ENCODE measurements at places on chromosomes 4 and X.

DNA sequence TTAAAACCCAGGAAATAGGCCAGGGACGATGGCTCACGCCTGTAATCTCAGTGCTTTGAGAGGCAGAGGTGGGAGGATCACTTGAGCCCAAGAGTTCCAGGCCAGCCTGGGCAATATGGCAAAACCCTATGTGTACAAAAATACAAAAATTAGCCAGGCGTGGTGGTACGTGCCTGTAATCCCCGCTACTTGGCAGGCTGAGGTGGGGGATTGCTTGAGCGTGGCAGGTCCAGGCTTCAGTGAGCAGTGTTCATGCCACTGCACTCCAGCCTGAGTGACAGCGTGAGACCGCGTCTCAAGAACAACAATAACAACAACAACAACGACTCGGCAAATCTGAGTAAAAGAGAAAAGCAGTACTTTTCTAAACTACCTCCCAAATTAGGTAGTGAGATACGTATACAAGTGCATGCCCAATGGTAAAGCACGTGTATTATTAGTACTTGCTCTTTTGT, 13.0 kb upstream of the NDUFC1 start:
- no peak for DNase-seq

- DNase-seq, result no peak
Measured at GRCh38 chrX:55815546-55815945, 98.0 kb downstream of the RRAGB start.

- no peak for DNase-seq
Measured at GRCh38 chrX:77776659-77777058, 9.4 kb downstream of the ATRX start.

DNA sequence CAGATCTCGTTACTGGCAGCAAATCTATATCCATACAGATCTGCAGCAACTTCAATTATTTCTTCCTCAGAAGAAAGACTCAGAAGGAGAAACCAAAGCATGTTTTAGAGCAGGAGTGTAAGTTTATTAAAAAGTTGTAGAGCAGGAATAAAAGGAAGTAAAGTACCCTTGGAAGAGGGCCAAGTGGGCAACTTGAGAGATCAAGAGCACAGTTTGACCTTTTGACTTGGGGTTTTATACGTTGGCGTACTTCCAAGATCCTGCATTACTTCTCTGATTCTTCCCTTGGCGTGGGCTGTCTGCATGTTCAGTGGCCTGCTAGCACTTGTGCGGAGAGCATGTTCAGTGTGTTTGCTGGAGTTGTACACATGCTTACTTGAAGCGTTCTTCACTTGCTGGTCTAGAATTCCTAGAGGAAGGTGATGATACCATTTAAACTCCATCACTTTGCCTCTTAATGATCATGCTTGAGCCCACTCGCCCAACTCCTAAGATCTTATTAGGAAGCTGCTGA, 1114.7 kb upstream of the PABPC4L start:
- DNase-seq, result no peak

- DNase-seq, result peak; percentile 36
Measured at GRCh38 chr4:80138551-80139538, 58.5 kb upstream of the PRDM8 start.

GRCh38 chr4:140971077-140971792, 162.0 kb downstream of the RNF150 start:
- DNase-seq, result no peak

DNA sequence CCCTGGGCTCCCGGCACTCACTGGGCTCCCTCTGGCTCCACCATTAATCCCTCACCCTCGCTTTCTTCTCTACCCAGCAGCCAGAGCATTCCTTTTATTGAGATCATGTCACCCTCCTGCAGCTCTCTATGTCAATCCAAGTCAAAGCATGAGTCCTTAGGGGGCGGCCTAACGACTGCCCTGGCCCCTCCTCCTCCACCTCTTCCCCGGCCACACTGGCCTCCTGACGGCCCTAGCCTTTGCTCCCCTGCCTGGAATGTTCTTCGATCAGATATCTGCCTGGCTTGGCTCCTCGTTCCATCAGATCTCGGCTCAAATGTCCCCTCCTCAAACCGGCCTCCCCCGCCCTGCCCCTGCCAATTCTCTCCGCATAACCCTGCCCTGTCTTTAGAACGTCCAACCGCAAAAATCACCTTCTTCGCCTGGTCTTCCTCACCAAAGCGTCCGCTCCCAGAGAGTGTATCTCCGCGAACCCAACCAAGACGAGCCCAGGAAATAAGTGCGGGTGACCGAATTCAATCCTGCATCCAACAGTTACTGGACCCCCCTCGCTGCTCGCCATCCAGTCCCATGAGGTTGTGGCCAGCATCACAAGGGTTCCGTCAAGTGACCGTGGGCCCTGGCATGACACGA, 722 bp upstream of the PNCK start:
- no peak for DNase-seq

- DNase-seq, result no peak
Measured at GRCh38 chr4:105599482-105599881, 47.1 kb downstream of the ARHGEF38 start.

DNA sequence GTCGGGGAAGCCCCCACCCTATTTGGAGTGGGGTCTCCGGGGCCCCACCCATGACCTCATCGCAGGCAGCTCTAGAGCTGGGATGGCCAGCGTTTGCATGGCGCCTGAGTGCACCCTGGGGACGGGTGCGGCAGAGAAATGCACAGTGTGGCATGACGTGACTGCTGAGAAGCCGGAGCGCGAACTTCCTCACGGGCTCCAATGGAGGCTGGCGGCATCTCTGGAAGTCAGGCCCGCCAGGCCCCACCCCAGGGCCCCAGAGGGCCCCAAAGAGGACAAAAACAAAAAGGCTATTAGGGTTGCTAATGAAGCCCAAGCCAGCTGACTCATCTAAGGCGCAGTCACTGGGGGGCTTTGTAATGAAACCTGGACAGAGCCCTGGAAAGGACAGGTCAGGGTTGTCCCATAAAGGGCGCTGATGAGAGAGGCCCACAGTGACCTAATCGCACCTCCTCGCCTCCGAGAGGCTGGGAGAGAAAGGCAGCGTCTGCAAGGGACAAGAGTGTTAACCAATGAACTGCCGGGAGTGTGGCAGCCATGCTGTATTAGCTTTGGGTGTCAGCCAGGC, 86.0 kb upstream of the C1QTNF7 start:
- DNase-seq, result no peak

GRCh38 chr4:10659251-10659650, 25.3 kb downstream of the CLNK start:
- DNase-seq, result no peak

GRCh38 chrX:112941209-112941837, 100.7 kb upstream of the AMOT start:
- no peak for DNase-seq

DNA sequence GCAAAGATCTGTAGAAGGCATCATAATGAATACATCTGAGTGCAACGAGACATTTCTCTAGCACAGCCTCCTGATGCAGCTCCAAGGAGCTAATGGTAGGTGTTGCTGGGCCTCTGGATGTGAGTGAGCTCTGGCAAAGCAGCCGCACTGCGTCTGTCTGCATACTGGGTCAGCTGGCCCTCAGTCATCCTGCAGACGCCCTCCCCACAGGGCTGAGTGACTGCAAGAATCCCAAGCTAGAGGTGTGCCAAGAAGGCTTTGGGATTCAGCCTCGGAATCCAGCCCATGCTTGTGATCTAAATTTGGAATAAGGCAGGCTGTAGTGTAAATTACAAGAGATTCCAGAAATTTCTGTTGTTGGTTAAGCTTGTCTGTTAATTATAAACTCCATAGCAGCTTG, 18.5 kb downstream of the HERC3 start:
- DNase-seq, result no peak

DNA sequence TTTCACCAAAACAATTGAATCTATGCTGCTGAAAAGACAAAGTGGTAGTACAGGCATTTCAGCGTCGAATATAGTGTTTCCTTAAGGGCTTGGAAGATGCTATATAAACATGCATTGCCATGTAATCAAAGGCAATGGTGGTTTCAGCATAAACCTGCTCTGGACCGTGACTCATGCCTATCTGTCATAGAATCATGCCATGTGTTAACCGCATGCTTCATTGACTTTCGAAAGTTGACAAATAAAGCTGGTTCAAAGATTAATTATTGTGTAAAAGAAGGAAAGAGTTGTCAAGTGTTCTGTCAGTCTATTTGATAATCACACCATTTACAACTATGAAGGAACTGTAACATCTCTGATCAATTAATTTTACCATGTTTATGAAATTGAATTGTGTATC, 83.2 kb downstream of the FUNDC1 start:
- DNase-seq, result no peak

DNA sequence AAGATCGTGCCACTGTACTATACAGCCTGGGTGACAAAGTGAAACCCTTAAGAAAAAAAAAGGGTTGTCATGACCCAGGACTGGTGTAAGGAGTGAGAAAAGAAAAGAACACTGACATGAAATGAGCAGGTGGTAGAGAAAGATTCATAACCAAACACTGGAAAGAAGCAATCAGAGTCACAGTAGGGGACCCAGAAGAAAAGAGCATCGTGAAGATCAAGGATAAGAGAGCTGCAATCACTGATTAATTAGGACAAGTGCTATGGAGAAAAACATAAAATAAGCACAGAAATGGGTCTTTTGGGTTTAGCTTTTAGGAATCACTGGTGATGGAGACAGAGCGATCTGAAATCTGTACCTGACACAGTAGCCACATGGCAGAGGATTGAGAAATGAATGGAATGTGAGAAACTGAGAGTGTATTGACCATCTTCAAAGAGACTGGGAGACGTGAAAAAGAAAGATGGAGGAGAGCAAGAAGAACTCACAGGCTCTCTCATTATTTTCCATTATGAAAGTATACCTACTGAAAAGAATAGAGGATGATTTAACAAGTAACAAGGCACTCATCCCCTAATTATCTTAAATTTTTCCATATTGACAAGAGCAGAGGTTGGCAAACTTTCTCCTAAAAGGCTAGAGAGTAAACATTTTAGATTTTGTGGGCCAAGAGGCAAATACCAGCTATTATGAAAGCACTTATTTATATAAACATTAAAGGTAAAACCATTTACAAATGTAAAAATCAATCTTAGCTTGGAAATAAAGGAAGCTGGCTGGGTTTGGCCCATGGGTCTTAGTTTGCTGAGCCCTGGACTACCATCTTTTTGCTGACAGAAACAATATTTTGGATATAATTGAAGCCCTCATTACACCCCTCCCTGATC, 7.3 kb downstream of the TMEM154 start:
- no peak for DNase-seq

DNA sequence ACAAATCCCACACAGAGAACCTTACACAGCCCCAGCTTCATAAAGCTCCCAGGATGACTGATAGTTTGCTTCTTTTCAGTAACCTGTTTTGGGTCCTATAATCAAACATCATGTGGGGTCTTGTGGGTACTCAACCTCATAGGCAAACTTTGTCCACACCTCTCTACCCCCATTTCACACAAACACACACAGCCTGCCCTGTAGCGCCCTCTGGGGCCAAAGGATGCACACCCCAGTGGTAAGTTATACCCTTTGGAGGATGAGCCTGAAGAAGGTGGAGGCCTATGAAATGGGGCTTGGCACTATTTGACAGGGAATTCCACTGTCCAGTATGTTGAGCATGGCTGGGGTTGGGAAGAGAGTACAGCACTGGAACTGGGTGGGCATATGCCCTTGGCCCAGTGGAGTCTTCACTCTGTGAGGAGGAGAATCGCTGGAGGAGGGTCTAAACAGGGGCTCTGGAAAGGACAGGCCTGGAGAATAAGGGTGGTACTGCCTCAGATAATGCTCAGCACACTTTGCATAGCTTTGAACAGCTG, 30.5 kb upstream of the COL25A1 start:
- DNase-seq, result peak; percentile 3

DNA sequence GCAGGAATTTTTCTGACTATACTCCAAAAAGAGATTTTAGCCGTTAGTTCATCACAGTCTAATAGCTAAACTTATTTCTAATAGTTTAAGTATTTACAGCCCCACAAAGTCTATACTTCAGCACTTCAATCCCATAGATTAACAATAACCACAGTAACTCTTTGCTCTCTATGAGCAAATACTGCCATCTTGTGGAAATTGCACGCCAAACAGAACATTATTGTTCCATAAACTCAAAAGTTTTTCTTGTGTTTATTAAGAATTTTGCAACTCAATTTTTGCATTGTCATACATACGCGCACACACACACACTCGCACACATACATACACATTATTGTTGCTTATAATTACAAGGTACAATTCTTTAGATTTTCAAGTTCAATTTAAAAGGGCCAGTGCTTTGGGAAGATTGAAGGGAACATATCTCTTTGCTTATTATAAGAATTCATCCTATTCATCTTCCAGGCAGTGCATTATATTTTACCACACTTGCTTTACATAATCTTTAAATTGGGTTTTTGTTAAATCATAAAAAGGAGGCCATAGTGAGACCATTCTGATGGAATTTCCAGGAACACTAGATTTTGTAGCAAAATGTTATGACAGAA, 63.8 kb upstream of the ATOH1 start:
- DNase-seq, result no peak

GRCh38 chrX:153965406-153965805, 6.2 kb downstream of the HCFC1 start:
- DNase-seq, result no peak

DNA sequence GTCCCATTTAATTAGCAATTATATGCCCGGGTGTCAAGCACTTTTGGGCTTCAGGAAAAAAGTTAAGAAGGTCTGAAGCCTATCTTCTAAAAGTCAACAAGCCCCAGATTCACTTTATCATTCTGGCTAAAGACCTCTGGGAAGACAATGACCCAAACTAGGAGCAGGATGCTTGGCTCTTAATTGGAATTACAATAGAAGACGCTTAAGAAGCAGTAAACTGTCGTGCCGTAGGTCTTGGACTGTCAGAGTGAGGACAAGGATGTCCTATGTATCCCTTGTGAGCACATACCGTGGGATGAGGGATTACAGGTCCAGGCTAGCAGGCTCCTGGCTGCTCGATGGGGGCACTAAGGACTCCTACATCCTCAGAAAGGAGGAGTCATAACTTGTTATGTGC, 3.2 kb upstream of the ARHGAP36 start:
- no peak for DNase-seq

DNA sequence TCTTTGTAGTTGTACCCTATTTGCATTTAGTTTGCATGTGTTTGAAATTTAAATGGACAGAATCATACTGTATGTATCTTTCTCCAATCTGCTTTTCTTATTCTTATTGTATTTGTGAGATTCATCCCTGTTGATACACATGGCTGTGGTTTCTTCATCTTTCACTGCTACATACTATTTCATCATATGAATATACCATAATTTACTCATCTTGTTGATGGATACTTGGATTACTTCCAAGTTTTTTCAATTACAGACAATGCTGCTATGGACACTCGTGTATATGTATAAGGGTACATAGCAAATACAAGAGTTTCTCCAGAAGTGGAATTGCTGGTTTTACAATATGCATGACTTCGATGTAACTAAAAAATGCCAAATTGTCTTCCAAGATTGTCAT, 11.8 kb upstream of the KLHL8 start:
- no peak for DNase-seq
